Stimulated activated CD8-positive, alpha-beta memory T cell treated with anti-CD3 and anti-CD28 coated beads, Interleukin-4, amount 100 ng/mL, for 1 hour (primary cell): ENCODE measurements at places on chromosomes 1 and 21.

DNA sequence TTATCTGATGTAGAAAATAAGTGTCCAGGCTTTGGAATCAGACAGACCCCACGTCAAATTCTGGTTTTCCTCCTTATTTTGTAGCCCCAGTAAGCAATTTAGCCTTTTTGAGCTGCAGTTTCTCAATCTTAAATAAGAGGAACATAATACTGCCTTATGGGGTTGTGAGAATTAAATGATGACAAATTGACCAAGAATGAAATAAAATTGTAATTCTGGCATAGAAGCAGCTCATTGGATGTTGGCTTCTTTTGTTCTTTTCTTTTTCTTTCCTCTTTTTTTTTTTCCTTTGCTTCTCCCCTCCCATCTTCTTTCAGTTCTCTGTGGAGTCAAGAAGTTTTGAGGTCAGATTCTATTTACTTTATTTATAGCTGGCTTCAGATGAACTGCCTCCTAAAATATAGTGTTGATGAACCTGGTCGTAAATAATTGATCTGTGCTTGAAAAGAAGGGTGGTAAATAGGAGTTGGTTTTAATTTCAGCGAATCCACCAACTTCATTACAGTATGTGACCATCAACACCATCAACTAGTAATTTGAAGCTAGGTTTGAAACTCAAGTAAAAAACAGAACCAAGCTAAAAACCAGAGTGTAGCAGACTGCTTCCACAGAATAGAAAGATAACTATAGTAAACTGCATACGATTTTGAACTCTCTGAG, 81.1 kb downstream of the CACHD1 start:
- DNase-seq = no peak

- no peak for DNase-seq
Measured at GRCh38 chr1:235908742-235909520, 42.2 kb upstream of the LYST start.

DNA sequence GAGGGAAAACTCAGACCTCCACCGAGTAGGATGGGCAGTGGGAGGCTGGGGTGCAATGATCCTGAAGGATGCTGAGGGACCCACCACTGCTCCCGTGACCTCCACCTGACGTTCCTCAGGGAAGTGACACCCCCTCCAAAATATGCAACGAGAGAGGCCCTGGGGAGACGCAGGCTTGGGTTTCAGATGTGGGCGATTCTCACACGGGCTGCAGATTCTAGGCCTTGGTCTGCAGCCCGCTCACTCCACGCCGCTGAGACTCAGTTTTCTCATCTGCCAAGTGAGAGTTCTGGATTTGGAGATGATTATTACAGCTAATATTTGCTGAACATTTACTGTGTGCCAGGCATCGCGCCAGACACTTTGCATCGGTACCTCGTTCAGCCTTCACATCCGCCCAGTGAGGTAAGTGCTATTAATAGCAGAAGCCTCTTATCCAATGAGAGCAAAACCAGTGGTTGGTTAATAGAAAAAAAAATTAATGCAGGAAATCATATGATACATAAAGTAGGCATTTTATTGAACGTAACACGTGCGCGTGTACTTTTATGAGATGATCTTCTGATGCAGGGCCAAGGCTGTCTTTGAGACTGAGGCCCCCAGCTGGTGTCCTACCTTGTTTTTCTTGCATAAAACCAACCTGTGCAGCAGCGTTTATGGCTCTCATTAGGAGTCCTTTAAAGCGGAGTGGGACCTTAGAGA, 102.0 kb upstream of the RUNX3 start:
- peak; percentile 34 for DNase-seq

GRCh38 chr1:226425431-226426031, 17.6 kb upstream of the PARP1 start:
- DNase-seq = no peak

DNA sequence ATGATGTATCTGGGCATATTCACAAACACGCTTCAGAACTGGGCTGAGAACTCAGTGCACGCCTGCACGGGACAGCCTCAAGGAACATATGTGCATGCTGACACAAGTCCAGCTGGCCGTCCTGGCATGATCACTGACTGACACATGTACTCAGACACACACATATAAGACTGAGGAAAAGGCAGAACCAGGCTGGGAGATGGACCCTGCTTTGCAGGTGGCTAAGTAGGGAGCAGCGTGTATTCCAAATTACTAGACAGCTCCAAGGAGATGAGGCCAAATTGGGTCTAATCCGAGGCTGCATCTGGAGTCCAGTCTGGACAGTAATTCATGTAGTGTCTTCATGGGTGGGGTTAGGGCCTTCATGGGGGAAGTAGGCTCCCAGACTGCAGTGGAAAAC, 41.4 kb upstream of the GJB5 start:
- DNase-seq = no peak

- DNase-seq = no peak
Measured at GRCh38 chr1:87402241-87403002, 73.7 kb downstream of the LMO4 start.

DNA sequence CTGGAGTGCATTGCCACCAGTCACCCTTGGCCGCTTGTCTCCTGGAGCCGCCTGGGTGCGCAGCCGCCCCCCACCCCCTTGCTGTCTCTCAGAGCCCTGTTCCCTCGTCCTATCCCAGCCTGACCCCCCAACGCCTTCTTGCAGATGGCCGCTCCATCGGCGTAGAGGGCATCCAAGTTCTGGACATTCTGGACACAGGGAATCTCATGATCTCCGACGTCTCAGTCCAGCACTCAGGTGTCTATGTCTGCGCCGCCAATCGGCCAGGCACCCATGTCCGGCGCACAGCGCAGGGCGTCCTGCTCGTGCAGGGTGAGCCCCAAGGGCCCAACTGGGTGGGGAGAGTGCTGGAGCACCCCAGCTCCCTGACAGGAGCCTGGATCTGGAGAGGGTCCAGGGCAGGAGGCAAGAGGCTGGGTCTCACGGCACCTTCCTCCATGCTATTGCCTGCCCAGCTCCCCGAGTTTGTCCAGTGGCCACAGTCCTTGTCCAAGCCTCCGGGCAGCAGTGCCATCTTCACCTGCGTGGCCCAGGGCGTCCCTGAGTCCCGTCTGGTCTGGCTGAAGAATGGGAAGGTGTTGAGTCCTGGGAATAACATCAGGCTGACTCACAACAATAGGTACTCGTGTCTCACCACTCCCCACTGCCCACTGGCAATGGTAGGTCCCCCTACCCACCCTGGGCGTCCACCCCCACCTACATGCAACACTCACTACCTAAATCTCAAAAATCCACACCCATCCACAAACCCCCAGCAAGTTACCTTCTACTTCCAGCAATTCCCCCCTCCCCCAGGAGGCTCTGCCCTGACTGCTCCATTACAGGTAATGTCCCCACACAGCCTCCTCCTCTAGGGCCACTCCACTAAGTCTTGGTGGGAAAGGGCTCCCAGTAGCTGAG, 24.6 kb downstream of the SLC27A3 start:
- no peak for DNase-seq

GRCh38 chr1:50422946-50423669, at the start of gene DMRTA2:
Gene DMRTA2, minus strand, starts transcription at chr1:50423443. Its CDS starts 1,907 bp downstream, at chr1:50421536.
- DNase-seq = no peak

GRCh38 chr1:66401244-66401643, 132.7 kb upstream of the SGIP1 start:
- no peak for DNase-seq

GRCh38 chr1:183466781-183467180, 5.5 kb upstream of the SMG7 start:
- no peak for DNase-seq

- DNase-seq = no peak
Measured at GRCh38 chr1:151972542-151973248, 21.0 kb downstream of the S100A10 start.

DNA sequence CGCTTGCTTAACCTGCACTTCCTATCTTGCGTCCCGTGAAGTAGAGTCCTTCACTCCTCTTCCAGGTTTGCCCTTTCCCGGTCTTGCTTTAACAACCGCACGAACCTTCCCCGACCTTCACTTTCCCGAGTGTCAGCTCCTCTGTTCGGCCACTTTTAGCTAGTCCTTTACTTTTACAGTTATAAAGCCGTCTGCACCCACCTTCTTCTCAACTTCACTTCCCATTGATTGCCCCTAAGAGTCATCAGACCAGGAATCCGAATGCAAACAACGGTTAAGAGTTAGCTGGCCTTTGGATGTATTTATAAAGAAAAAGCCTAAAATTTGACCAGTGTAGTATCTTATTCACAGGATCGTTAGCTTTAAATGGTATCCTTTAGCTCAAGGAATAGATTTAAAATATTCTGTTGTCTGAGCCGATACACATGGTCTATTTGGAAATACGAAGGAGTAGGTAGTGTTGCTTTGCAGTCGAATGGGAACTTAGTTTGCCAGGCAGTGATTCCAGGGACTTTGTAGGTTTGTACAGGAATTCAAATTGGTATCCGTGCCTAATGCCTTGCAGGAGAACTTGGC, 1.4 kb downstream of the PPP2R5A start:
- DNase-seq = no peak
